ENCODE measurements at places on chromosomes 6 and 20. TPM values are rescaled to one million over a fixed set of nuclear protein-coding genes. Genes with fewer than 3 reads are reported as not detected.

DNA sequence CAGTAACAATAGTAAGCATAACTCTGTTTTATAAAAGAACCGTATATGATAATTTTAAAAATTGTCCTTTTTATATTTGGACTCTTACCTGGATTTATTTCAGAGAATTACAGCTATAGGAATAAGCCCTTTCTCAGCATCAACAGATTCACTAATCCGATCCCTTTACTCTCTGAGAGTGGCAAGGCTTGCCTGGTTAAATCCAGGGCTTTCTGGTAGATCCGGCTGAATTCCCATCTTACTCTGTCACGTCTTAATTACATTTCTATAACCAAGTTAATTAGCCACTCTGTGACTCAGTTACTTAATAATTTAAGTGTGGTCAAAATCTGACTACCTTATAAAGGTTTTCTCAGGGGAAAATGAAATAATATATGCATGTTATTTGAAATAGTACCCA is 294.7 kb downstream of the FRK start:
- DNase-seq, result no peak

DNA sequence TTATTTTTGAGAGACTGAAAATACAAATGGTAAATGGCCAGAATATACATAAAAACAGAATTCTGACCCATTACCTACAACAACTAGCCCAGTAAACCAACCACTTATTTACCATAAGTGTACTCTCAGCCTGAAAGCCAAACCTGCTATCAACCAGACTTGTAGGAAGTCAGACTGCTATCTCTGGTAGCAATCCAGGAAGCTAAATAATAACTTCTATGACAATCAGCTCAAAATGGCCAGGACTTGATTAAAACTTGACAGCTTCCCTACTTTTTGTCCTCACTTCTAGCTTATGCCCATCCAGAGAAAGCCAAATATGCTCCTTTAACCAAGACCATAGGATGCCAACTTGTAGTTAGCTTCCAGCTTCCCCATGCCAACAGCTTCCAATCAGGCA is 4.7 kb upstream of the WTAP start:
- no peak for DNase-seq

GRCh38 chr6:36912586-36912985 is 26.8 kb downstream of the C6orf89 start:
- DNase-seq, result no peak

DNA sequence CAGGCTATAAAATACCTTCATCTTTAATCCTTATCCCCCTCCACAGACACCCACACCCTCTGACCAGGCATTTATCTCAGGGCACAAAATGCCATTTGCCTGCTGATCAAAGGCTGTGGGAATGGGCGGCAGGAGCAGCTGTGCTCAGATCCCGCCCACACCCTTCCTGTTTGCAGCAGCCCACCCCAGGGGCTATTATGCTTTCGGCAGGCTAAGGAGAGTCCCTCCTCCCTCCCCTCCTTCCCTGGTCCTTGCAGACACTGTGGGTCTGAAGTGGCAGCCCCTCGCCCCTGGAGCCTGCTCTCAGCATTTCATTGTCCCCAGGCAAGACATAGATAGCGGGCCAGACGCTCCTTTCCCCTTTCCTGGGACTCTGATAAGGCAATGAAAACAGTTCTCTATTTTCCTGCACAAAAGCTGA is 220.8 kb upstream of the HEY2 start:
- DNase-seq, result peak; percentile 27

DNA sequence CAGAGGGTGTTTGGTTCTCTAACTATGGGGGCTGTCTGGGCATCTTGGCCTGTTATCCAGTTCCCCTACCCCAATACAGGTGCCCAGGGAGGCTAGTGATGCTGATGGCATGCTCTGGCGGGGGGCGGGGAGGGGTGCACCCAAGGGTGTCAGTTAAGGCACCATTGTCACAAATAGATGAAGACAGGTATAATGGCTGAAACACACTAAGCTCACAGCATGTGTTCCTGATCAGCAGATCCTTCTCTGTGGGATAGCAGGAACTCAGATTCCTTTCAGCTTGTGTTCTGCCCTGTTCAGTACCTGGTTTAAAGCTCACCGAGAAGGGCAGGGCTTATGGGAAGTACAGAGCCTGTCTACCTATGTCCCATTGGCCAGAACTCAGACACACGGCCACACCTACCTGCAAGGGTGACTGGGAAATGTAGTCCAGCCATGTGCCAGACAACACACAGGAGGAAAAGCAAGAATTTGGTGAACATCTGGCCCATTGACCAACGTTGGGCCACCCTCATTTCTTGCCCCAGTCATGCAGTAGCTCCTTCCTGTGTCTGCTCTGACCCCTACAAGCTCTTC is 3.4 kb upstream of the RSPO4 start:
- DNase-seq, result no peak

DNA sequence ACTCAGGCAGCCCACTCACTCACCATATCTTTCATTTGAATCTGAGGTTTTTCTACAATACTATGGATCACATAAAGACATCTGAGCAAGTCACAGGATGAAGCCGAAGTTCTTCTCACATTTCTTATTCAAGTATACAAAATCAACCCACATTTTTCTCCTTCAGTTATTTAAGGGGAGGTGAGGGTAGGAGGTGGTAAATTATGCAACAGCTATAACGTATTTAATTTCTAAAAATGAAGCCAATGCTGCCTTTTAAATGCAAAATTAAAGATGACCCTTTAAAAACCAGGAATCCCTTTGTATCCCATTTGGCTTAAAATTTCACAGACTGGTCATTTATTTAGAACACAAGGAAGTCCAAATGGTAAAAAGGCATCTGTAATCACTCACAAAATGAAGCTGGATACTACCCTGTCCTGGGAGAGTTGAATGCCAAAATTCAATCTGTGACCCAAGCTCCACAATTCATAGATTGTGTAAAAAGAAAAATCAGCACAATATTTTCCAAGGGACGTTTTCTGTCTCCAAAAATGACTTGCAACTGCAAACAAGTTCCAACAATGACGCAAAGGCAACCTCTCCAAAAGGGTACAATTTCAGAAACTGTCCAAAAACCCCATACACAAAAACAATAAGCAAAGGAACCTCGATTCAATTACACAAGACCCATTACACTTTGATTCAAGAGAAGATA is 48.8 kb downstream of the EPB41L2 start:
- no peak for DNase-seq

DNA sequence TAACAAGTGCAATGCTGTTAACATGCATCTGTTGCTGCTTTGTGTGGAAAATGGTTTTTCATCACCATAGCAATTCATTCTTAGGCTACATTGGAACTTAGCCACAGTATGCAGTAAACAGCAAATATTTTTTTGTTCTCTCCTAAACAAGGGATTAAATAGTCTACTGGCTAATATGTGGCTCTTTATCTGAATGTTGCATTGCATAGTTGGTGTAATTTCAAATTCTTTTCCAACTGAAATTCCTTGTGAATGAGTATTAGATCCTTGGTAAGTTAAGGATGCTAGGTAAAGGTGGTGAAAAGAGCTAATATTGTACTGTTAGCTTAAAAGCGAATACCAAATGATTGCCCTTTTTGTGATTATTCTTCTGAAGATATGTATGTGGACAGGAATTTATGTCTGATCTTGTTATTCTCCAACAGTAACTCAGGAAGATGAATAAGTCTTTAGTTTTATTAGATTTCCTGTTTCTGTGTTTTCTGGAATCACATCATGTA is 958 bp downstream of the MLIP start:
- DNase-seq, result no peak

- peak; percentile 71 for DNase-seq
These were observed 55.8 kb upstream of the HIVEP2 start for GRCh38 chr6:143000811-143001210.

DNA sequence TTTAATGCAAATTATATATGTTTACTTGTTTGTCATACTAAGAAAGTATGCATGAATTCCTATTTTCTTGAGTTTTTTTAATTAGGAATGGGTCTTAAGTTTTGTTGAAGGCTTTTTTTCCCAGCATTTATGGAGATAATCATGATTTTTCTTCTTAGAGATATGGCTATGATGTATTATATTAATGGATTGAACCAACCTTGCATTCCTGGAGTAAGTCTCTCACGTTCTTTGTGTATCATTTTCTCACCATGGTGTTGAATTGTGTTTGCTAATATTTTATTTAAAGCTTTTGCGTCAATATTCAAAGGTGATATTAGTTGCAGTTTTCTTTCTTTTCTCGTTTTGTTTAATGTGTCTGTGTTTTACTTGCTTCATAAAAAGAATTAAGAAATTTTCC is 48.4 kb upstream of the SLC35D3 start:
- no peak for DNase-seq

GRCh38 chr6:45895569-45895968 is 120.1 kb downstream of the CLIC5 start:
- DNase-seq, result no peak

DNA sequence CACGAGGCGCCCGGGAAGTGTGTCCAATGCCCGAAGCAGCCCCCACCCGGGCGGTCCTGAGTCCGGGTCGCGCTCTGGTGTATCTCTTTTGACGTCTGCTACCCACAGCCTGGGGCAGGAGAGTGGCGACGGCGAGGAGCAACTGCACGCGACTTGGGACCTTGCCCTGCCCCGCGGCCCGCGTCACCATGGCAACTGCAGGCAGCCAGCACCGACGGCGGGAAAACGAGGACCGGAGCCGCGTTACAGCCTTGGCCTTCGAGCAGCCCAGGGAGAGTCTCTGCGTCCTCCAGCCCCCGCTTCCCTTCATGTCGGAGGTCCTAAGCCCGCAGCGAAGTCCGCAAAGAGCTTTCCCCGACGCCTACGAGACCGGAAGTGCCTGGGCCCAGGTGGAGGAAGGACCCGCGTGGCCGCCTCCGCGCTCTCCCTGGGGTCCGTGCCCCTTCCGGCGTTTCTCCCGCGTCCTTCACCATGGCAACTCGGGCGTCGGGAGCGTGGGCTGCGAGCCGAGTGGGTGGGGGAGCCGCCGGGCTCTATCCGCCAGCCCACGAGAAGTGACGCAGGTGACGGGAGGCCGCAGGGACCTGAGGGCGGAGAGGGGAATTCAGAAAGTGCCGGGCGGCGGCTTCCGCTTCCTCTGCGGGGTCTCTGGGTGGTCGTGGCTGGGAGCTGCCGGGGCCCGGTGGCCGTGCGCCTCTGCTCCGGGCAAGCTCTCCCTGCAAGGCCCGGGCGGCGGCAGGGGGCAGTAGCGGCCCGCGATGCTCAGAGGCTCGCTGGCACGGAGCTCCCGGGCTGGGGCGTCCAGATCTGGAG is 88.6 kb upstream of the TGM3 start:
- DNase-seq, result peak; percentile 83

DNA sequence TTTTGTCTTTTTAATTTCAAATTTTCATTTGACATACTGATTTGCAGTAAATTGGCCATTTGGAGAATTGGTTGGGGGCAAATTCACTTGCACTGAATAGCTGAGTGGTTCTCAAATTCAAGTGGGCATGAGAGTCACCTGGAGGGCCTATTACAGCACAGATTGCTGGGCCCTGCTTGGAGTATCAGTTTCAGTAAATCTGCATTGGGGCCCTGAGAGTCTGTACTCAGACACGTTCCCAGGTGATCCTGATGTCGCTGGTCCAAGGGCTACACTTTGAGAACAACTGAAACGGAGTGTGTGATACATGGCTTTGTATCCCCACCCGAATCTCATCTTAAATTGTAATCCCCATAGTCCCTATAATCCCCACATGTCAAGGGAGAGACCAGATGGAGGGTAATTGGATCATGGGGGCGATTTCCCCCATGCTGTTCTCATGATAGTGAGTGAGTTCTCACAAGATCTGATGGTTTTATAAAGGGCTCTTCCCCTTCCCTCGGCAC is 115.9 kb downstream of the KLHL32 start:
- no peak for DNase-seq

GRCh38 chr6:158536891-158537798 is 22.7 kb upstream of the TMEM181 start:
- DNase-seq, result peak; percentile 67

- no peak for DNase-seq
These were observed 92.7 kb downstream of the TRERF1 start for GRCh38 chr6:42359021-42359420.

DNA sequence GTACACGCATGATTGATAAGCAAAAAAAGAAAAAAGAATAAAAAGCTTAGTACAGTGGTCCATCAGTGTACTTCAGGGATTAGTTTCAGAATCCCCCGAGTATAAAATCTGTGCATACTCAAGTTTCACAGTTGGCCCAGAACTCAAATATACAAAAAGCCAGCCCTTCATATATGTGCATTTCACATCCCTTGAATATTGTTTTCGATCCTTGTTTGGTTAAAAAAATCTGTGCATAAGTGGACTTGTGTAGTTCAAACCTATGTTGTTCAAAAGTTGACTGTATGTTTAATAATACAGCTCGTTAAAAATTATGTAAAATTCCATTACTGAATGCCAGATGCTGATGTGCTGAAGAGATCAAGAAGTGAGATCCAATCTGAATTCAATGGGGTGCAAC is 54.2 kb downstream of the LHFPL5 start:
- no peak for DNase-seq

DNA sequence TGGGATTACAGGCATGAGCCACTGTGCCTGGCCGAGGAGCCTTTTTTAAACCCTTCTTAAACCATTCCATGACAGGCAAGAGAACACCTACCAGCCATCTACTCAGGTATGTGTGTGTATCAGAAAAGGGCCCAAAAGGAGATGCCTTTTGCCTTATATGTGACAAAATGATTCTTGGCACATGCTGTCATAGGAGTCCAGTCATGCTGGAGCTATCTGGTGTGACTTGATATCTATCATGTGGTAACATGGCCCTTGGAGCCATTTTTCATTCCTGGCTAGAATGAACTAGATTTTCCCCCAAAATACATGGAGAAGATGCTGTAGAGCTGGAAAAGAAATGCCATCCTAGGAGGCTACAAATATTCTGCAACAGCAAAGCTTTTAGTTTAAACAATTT is 129.1 kb downstream of the DST start:
- no peak for DNase-seq

GRCh38 chr20:54502179-54502578 is 26.8 kb downstream of the DOK5 start:
- no peak for DNase-seq

DNA sequence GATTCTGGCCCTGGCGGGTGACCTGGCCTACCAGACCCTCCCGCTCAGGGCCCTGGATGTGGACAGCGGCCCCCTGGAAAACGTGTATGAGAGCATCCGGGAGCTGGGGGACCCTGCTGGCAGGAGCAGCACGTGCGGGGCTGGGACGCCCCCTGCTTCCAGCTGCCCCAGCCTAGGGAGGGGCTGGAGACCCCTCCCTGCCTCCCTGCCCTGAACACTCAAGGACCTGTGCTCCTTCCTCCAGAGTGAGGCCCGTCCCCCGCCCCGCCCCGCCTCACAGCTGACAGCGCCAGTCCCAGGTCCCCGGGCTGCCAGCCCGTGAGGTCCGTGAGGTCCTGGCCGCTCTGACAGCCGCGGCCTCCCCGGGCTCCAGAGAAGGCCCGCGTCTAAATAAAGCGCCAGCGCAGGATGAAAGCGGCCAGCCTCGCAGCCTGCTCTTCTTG is 868 bp upstream of the SLC2A4RG start:
- peak; percentile 80 for DNase-seq

Gene SLC22A7
- total RNA-seq, result not detected

Gene GHRH
- total RNA-seq, result not detected

Gene DZANK1
- total RNA-seq, result 1.6 TPM

Gene PPP1R14C
- 42.3 TPM for total RNA-seq

Gene SOBP
- 19.2 TPM for total RNA-seq

Gene TOMM34
- total RNA-seq, result 8.1 TPM

Gene TMEM170B
- total RNA-seq, result 11.3 TPM

Gene HRH3
- total RNA-seq, result 0.62 TPM

Gene OR2H2
- total RNA-seq, result not detected

Gene HLA-DQB1
- total RNA-seq, result not detected

Gene FAM83C
- 2.2 TPM for total RNA-seq

Gene PACSIN1
- 0.10 TPM for total RNA-seq

Gene CPXM1
- 32.1 TPM for total RNA-seq

Measured in tongue (tissue), 3 donors.